ENCODE measurements at places on chromosomes 6 and 20. TPM values are rescaled to one million over a fixed set of nuclear protein-coding genes. Genes with fewer than 3 reads are reported as not detected.

- DNase-seq: no peak
Measured at GRCh38 chr6:142154336-142154735, 7.3 kb downstream of the VTA1 start.

Gene PLTP
- total RNA-seq: 37.4 TPM

Gene MUC22
- under 0.01 TPM for total RNA-seq

Gene TTK
- total RNA-seq: 0.26 TPM
